ENCODE measurements at places on chromosomes 4 and X.

DNA sequence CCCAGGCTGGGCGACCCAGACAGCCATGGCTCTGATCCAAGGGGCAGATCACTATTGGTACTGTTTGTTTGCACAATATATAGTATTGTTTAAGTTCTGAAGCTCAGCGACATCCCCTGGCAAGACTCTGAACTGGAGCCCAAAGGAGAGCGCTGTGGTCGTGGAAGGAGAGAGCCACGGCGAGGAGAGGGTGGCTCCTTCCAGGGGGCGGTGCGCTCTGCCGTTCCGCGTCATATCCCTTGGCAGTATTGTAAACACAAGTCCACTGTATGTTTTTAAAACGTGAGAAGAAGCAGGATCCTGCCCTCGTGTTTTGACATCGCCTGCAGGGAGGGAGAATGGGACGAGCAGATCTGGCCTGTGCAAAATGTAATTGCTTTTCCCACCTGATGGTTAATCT, 185.5 kb downstream of the RAB28 start:
- DNase-seq, result no peak

DNA sequence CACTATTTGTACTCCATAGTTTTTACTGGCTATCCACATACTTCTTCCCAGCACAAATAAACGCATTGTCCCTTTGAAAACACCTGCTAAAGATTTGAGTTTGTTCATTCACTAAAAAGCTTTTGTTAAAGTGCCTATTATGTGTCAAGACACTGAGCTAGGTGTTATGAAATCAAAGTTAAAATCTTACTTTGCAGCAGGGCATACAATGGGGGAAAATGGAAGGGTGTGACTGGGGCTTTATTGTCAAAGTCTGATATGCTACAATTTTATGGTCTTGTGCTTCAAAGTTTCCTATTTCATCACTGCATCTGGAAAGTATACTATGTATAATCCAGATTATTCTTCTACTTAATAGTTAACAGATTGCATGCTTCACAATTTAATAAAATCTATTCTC, 128.4 kb downstream of the PPP3CA start:
- no peak for DNase-seq

DNA sequence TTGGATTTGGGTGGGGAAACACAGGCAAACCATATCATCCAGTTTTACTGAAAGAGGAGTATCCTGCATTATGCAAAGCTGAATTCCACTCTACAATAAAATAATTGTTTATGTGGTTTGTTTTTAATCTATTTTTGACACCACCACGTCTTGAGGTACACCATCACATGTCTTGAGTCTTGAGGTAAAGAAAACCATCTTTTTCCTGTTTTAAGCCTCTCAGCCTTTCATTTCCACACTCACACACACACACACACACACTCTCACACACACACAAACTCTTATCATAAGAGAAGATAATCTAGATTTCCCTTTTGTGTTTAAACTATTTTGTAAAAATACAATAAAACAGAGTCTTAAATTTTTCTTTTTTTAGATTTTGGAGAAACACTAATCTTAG, 32.0 kb downstream of the SPIN3 start:
- DNase-seq, result no peak

DNA sequence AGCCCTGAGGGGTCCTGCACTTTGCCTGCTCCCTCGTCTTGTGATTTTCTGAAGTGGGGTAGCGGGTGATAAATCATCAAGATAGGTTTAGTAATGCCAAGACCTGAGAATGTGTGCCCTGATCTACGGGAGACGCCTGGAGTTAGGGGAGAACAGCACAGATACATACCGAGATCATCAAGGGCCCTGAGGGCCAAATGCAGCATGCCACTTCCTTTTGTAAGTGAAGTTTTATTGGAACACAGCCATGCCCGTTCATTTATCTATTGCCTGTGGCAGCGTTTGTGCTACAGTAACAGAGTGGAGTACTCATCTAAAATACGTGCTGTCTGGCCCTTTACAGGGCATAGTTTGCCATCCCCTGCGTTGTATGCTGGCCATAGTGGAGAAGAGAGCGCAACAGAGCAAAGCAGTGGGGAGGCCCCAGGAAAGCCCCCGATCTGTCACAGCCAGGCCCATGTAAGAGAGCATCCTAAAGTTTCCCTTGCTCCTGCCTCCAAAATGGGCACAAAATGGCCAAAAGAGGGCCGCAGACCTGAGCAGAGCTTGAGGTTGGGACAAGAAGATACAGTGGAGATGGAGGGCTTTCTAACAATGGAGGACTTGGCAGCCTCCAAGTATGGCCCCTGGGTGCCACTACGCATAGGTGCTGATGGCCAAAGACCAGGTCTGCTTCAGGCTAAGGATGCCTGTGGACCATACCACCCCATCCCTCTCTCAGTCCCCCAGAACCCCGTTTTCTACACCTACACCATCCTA, 167.0 kb downstream of the SMIM20 start:
- DNase-seq, result no peak

Measured in A172 (cell line).